ENCODE measurements at places on chromosomes 12 and 14.

- DNase-seq = no peak
Observed at GRCh38 chr12:53550595-53550994, 43.3 kb upstream of the NPFF start.

DNA sequence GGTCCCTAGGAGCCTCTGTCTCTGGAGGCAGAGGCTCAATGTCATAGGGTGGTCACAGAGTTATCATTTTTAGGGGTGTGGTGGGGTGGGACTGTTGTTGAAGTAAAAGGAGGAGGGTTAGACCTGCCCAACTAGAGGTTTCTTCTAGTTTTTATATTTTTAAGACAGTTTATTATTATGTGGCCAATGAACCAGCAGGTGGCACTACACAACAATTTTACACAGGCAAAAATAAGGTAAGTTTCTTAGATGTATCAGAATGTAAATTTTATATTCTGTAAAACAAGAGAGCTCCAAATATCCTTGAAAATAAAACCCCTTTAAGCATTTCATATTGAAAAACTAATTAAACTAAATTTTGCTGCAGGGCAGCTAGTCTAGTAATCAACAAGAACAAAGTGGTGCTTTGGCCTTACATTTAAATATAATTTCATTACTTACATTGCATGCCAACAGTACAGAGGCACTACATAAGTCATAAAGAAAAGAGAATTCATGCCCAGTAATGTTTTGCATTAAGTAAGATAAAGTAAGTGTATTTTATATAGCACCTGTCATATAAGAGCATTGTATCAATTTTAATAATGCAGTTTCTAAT, 22.2 kb upstream of the OVCH1 start:
- DNase-seq = no peak

- no peak for DNase-seq
Observed at GRCh38 chr12:54159589-54159988, 29.2 kb downstream of the SMUG1 start.

DNA sequence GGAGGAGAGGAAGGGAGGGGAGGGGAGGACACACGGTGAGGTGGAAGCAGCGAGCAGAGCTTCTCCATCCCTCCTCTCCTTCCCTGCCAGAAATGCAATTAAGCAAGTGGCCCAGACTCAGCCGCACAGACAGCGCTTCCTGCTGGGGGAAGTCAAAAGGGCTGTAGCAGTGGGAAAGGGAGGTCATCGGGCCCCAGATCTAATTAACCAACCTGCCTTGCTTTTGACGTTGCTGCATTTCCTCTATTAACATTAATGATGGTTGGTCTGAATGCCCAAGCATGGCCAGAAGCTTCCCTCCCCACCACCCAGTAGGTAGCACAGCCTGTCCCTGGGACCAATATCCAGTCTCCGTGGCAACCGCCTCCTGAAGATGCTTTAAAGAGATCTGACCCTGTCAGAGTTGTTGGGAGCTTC, 4.6 kb upstream of the NGB start:
- no peak for DNase-seq

GRCh38 chr12:21818627-21819026, 44.1 kb upstream of the KCNJ8 start:
- DNase-seq = no peak

GRCh38 chr12:89840162-89840922, 131.7 kb upstream of the ATP2B1 start:
- DNase-seq = no peak

- DNase-seq = no peak
Observed at GRCh38 chr12:121649819-121650353, 19.6 kb downstream of the MORN3 start.

GRCh38 chr12:112025808-112026375, 12.7 kb downstream of the ERP29 start:
- DNase-seq = no peak

DNA sequence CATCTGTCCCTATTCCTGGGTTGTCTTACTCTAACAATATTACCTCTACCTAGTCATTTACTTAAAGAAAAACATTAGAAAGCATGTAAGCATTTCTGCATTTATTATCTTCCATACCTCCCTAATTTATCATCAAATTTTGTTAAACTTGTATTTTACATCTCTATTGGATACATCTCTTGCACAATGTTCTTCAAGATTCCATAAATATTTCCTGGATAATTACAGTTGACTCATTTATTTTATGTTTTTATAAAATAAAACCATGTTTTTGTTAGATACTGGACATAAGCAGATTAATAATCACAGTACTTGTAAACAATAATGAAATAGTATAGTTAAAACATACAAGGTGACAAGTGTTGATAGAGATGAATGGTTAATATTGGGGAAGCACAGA, 209.0 kb downstream of the TMTC3 start:
- no peak for DNase-seq

DNA sequence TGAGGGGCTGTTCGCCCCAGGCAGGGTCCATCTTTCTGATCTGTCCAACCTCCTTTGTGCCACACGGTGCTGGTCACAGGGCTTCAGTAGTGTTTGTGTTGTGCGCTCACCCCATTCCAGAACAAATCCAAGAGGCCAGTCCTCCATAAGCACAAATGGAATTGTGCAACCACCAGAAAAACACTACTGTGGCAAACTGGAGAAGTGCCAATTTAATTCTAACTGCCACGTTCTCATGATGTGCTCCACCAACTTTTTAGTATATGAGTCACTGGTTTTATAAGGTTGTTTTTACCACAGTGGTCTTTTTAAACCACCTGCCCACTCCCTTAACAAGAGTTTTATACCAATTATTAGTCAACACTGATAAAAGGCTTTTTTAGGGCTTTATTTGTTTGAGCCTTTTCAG, 380.2 kb downstream of the NAV3 start:
- no peak for DNase-seq

- no peak for DNase-seq
Observed at GRCh38 chr12:39393890-39394289, 49.0 kb downstream of the KIF21A start.

DNA sequence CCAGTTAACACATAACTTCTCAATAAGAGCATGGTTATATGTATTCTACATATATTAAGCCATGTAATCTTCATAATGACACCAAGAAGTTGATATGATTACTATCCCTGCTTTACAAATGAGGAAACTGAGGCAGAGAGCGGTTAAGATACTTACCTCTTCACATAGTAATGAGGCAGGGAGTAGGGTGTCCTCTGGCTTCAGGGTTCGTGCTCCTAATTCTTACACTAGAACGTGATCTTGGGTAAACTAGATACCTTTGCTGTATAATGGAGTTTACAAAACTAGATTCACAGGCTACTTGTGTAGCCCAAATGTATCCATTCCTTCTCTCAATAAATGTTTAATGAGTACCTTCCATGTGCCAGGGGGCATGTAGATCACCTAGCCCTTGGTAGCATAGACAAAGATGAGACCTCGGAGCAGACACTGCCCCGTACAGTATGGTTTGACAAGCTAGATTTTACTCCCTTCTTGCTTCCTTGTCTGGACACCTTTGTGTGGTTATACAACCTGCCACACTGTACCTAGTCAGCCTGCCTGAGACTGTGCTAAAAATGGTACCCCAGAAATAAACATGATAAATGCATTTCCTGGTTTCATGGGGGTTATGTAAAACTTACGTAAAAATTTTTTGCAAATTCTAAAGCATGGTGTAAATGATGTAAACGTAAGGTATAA, 991.8 kb downstream of the VRK1 start:
- DNase-seq = no peak

DNA sequence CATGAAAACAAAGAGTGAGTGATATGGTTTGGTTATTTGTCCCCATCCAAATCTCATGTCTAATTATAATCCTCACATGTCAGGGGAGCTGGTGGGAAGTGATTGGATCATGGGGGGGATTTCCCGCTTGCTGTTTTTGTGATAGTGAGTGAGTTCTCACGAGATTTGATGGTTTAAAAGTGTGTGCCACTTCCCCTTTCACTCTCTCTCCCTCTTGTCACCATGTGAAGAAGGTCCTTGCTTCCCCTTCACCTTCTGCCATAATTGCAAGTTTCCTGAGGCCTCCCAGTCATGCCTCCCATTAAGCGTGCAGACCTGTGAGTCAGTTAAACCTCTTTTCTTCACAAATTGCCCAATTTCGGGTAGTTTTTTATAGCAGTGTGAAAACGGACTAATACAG, 2.1 kb upstream of the ATXN7L3B start:
- DNase-seq = no peak

DNA sequence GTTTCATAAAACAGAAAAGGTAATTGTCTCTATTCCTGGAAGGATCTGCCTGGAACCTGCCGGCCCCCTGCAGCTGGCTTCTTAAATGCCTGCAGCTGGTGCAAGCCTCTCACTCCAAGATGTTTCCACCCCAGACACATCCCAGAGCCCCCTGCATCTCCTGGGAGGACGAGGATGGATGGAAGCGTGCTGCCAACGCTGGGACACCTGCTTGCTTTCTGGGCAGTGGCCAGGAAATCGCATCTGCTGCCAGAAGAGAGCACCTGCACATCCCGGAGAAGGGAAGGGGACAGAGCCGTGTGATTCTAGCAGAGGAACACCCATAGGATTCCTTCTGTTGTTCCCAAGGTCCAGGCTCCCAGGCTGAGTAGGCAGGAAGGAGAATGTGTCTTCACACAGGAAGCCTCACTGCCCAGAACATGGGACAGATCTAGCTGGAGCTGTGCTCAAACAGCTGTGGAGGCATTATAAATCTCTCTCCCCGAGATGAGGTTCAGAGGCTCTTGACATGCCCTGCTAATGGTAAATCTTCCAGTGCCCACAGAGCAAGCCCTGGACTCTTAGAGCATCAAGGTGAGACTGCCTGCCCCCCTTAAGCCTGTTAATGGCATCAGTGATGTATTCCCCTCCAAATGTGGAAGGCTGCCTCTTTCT, 138.8 kb upstream of the MAP1LC3B2 start:
- DNase-seq = no peak

DNA sequence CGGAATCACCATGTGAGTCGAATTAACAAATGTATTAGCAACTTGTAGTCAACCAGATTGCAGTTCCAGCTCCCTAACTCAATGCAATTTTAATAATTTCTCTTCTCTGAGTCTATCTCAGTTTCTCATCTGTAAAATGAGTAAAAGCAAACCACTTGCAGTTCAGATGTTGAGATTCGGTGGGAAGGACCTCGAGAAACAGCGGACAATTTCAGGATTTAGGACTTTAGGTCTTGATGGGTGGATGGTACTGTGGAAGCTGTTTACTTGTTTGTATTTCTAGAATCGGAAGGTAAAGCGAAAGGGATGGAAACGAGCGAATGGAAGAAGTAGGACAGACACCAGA, 510 bp upstream of the TTC8 start:
- DNase-seq = no peak

DNA sequence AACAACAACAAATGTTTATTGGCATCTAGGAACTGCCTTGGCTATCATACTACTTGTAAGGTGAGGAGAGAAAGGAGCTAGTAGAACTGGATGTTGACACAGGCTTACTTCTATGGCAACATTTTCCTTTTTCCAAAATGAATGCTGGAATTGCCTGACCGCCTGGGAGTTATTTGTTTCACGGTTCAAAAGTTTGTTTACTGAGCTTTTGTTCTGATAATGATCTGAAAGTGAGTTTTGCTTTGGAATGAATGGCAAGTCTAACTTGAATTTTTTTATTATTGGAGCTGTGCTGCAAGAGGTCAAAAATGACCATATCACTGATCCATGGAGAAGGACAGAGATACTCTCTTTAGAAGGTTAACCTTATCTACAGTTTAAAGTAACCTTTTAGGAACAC, 183.5 kb upstream of the CAND1 start:
- no peak for DNase-seq

GRCh38 chr12:93889516-93890212, 212.5 kb downstream of the CRADD start:
- DNase-seq = no peak

DNA sequence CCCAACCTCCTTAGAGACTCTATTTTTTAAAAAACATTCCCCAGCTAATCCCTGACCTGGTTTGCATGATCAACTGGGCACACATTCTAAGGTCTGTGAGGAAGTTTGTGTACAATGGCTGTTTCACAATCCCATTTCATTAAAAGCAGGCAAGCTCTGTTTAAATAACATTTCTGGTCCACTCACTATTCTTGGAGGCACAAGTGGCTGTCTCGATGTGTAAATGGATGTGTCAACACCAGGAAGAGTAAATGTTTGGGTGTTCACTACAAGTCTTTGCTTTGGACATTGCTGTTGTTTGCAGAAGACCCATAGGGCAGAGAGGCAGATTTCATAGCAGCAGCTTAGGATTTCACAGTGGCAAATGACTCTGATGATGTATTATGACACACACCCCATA, 98.3 kb downstream of the PDZRN4 start:
- no peak for DNase-seq

- DNase-seq = no peak
Observed at GRCh38 chr14:52342849-52343596, 28.9 kb downstream of the PTGER2 start.

DNA sequence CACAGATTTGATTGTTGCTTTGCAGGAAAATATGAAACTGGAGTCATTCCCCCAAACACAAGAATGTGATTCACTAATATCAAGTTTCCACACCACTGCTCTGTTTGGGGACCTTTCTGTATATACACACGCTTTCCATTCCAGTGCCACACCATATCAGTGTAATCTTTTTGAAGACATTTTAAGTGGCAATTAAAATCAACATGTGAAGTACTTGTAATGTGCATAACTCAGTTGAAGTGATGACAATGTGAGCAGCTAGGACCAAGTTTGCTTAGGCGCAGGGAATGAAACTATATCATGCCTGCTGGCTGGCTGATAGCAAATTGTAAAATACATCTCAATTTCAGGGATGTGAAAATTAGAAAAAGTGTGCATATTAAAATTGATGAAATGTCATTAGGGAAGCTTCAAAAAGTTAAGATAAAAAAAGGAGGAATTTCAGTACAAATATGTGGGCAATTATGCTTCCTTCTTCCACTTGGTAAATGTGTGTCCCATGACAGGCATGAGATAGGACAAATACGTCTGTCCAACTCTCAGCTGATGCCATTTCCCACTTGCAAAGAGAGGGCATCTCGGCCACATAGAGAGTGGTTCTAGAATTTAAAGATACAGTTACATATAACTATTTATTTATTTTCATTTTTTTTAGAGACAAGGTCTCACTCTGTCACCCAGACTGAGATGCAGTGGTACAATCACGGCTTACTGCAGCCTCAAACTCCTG, 43.7 kb downstream of the HSPB8 start:
- no peak for DNase-seq

- no peak for DNase-seq
Observed at GRCh38 chr14:94827711-94828447, 58.0 kb upstream of the GSC start.

GRCh38 chr12:122533856-122534255, 6.8 kb downstream of the KNTC1 start:
- no peak for DNase-seq

Measured in ascending aorta (tissue), 2 donors.